ENCODE measurements at places on chromosomes 11 and 22.

DNA sequence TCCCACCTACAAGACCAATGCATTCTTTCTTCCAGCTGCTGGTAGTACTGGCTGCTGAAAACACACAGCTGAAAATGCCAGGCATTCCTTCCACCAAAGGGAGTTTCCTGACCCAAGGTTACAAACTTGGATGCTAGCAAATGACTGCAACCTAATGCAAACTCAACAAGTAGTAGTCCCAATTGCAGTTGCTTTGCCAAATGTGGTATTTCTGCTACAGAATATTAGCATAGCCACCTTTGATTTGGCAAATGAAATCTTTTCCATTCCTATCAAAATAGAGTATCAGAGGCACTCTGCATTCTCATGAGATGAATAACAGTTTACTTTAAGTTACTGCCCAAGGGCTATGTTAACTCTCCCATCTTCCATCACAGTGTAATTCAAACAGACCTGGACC lies 172.0 kb upstream of the ARHGAP42 start:
- no peak for DNase-seq

DNA sequence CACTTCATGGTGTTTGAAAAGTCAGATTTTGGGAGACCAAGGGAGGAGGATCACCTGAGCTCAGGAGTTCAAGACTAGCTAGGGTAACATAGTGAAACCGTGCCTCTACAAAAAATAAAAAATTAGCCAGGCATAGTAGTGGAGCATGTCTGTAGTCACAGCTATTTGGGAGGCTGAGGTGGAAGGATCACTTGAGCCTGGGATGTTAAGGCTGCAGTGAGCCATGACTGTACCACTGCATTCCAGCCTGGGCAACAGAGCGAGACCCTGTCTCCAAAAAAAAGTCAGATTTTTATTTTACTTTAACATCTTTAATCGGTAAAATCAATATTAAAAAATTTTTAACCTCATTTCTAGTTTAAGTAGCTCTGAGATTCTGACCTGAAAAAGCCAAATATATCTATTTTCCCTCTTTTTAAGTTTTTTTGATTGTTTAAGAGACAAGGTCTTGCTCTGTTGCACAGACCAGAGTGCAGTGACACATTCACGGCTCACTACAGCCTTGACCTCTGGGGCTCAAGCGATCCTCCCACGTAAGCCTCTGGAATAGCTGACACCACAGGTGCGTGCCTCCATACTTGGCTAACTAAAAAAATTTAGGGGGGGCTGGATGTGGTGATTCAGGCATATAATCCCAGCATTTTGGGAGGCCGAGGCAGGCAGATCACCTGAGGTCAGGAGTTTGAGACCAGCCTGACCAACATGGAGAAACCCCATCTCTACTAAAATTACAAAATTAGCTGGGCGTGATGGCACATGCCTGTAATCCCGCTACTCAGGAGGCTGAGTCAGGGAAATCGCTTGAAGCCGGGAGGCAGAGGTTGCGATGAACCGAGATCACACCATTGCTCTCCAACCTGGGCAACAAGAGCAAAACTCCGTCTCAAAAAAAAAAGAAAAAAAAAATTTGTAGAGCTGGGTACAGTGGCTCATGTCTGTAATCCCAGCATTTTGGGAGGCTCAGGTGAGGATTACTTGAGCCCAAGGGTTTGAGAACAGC lies 48.4 kb downstream of the SFI1 start:
- DNase-seq, result no peak

- DNase-seq, result peak; percentile 18
These were observed 97.0 kb downstream of the SPON1 start for GRCh38 chr11:14059491-14059890.

- DNase-seq, result peak; percentile 93
These were observed at the start of gene SMPD1 for GRCh38 chr11:6389905-6390717. Gene SMPD1 (plus strand): TSS chr11:6390474. CDS start chr11:6390599, 125 bp downstream.

DNA sequence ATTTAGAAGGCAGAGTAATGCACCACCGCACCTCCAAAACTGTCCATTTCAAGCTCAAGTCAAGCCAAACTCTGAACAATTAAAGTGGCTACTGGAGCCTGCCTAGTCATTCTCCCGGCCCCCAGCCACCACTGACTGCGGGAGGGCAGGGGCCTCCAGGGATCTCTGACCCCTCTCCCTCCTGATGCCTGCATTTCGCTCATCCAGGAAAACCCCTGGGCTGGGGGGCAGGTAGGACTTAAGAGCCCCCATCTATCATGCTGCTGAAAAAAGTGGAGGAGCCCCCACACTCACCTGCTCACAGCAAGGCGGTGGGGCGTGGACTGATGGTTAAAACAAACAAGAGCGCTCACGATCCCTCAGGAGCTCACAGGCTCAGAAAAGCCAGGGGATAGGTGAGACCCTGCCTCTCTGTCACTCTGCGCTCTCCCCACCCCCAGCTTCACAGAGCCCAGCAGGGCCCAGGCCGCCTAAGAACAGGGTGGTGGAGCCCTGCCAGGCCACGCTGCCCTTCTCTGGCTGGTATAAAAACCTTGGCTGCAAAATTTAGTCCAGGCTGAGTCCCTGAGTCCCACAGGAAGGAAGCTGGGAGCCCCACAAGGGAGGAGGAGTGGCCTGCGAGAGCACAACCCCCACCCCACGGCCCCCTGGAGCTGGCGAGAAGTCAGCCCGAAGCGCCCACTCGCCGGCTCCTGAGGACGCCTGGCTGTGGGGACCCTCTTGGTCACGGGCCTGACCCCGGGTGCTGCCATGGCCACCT lies 21.0 kb upstream of the MOB2 start:
- no peak for DNase-seq

DNA sequence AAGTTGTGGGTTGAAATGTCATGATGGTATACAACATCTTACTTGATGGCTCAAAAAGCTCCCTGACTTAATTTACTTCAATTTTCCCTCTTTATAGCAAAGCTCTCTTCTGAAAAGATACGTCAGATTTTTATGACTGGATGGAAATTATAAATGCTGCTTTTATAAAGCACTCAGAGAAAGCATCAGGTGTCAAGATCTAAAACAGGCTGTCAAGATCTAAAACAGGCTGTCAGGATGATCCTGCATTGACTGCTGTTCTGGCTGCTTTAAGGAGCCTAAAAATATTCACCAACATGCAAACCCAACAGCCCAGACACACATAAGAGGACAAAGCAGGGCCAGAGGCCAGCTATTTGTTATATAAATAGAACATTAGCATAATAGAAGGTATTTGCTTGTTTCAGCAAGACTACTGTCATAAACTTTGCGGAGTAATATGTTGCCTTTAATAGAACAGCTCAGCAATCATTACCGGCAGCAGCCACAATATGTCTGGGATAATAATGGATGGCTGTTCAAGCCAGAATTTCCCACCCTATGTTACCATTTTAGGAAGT lies 77.3 kb upstream of the ANO5 start:
- peak; percentile 96 for DNase-seq

DNA sequence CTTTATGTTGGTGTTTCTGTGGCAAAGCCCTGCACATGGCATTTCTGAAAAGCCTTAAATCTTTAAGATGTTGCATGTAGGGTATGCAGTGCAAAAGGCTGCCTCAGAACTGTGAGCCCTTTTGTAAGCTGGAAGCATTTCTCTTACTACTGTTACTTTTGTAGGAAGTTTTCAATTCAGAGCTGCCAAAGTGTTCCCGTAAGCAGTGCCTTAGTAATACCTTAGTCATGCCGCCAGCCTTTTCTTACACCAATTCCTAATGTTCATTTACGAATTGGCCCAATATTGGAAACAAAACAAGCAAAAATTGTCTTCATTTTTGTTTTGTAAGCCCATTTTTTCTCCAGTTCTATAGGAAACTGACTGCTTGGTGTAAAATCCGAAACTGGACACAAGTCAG lies 67.4 kb upstream of the RASSF10 start:
- no peak for DNase-seq

GRCh38 chr11:99410636-99411035 lies 389.9 kb downstream of the CNTN5 start:
- no peak for DNase-seq

DNA sequence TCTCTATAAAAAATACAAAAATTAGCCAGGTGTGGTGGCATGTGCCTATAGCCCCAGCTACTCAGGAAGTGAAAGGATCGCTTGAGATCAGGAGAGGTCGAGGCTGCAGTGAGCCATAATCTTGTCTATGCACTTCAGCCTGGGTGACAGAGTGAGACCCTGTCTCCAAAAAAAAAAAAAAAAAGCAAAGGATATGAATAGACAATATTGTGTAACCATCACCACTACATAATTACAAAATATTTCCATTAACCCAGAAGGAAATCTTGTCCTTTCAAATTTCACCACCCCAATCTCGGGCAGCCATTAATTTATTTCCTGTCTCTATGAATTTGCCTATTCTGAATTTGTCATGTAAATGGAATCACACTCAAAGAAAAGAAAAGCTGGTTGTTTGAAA lies 21.2 kb downstream of the RSF1 start:
- no peak for DNase-seq

GRCh38 chr22:19207401-19207808 lies 28.9 kb upstream of the SLC25A1 start:
- no peak for DNase-seq

DNA sequence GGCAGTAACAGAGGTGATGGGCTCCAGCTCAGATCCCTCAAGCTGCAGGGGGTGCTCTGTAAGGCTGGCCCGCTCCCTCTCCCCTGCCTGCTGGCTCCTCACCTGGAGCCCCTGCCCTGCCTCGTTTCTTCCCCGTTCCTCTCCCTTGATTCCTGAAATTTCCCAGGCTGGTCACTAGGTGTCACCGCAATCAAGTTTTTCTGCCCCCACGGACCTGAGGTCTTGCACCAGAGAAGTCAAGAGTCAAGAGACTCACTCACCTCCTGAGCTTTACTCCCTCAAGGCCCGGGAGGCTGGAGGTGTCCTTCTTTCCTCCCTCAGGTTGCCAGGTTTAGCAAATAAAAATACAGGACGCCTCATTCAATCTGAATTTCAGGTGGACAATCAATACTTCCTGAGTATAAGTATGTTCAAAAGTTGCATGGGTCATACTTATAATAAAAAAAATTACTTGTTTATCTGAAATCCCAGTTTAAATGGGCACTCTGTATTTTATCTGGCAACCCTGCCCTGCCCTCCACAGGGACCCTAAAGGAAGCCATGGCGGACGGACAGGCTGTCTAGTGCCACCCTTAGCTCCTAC lies 69.2 kb downstream of the SCUBE1 start:
- peak; percentile 53 for DNase-seq

GRCh38 chr22:21919526-21920307 lies 32.9 kb downstream of the PPM1F start:
- DNase-seq, result no peak

- DNase-seq, result peak; percentile 69
These were observed 82.9 kb upstream of the PPARA start for GRCh38 chr22:46067159-46068111.

- DNase-seq, result peak; percentile 21
These were observed 143.4 kb downstream of the MAML2 start for GRCh38 chr11:96199563-96200025.

DNA sequence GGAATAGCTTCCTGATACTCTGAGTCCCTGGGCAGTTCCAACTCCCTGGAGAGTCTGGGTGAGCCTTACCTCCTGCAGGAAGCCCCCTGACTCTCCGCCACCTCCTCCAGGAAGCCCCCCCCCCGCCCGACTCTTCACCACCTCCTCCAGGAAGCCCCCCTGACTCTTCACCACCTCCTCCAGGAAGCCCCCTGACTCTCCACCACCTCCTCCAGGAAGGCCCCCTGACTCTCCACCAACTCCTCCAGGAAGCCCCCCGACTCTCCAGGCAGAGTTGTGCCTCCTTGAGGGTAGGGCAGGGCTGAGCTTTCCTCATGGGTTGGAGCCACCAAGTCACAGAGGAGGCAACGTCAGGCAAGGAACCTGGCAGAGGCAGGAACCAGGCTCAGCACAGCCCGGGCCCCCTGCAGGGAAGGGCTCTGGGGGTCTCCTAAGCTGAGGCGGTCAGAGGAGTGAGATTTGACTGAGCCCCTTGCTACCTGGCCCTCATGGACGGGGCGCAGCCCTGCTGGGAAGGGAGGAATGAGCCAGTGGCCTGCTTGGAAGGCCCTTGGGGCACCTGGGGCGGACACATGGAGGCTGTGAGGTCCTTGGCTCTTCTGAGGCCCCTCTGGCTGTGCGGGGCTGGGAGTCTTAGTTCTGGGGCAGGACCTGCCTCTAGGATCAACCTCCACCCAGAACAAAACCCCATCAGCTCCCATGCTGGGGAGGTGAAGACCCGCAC lies 18.1 kb downstream of the MRGPRG start:
- no peak for DNase-seq

DNA sequence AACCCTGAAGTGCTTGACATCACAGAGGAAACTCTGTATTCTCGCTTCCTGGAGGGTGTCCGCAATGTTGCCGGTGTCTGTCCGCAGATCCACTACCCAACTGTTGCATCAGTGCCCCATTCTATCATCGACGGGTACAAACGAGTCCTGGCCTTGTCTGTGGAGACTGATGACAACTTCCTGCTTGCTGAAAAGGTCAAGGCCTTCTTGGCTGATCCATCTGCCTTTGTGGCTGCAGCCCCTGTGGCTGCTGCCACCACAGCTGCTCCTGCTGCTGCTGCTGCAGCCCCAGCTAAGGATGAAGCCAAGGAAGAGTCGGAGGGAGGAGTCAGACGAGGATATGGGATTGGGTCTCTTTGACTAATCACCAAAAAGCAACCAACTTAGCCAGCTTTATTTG lies 42.9 kb upstream of the DAGLA start:
- no peak for DNase-seq

DNA sequence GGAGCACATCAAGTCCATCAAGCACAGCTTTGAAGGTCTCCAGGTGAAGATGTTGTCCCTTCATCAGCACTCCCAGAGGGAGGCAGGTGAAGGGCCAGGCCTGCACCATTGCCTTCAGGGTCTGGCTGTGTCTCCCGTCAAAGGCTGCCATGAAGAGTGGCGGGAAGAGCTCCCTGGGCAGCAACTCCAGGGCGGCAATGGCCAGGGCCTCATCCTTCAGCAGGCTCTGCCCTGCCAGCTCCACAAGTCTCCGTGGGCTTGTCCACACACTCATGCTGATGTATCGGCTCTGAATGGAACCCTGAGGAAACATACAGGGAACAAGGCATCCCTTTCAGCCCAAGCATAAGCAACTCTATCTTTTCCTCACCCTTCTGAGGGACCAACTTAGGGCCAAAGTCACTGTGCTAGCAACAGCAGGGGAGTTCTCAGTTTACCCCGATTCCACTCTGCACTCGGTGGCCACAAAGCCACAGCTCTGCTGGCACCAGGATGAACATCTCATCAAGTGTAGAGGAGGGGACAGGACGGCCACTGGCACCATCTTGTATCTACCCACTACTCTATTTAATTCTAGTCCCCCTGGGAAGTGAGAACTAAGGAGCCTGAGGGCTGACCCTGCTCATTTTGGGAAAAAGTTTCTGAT lies 8.2 kb downstream of the PRAME start:
- no peak for DNase-seq

GRCh38 chr11:122697636-122698167 lies 42.2 kb downstream of the UBASH3B start:
- DNase-seq, result no peak
